ENCODE measurements at places on chromosomes 3 and 15.

GRCh38 chr15:47095833-47096232, 621.5 kb upstream of the SEMA6D start:
- DNase-seq = no peak

GRCh38 chr3:138317687-138318086, 12.0 kb downstream of the NME9 start:
- DNase-seq = no peak

- no peak for DNase-seq
These were observed 890.9 kb downstream of the GBE1 start for GRCh38 chr3:80870476-80871041.

- DNase-seq = no peak
These were observed 654.9 kb upstream of the GBE1 start for GRCh38 chr3:82416349-82416748.

GRCh38 chr3:137116619-137117018, 158.8 kb downstream of the IL20RB start:
- DNase-seq = no peak
